T-cell (primary cell): ENCODE measurements at places on chromosomes 16 and 17. TPM values are rescaled to one million over a fixed set of nuclear protein-coding genes. Genes with fewer than 3 reads are reported as not detected.

- H3K4me1 ChIP-seq = peaks cover 22% of the 10 kb centered on the region
- DNase-seq = no peak
- no peaks in the 10 kb centered on the region for H3K36me3 ChIP-seq
- no peak within 1 kb of the TSS for H3K27ac ChIP-seq
- H3K4me3 ChIP-seq = peak within 1 kb of the TSS; percentile 25
Measured at GRCh38 chr16:68644715-68645493, at the start of gene CDH3. CDH3 (plus strand) TSS chr16:68645310; CDS start chr16:68645380, 70 bp downstream.

The PRSS8 gene
- total RNA-seq = 0.55 TPM

- H3K36me3 ChIP-seq = no peaks in the 10 kb centered on the region
- no peak within 1 kb of the TSS for H3K4me3 ChIP-seq
- no peak for DNase-seq
- peaks cover 15% of the 10 kb centered on the region for H3K27me3 ChIP-seq
- no peaks in the 10 kb centered on the region for H3K4me1 ChIP-seq
- H3K27ac ChIP-seq = no peak within 1 kb of the TSS
Measured at GRCh38 chr16:70646260-70647241, at the start of gene IL34. IL34 (plus strand) TSS chr16:70646559; CDS start chr16:70646948, 389 bp downstream.

GRCh38 chr17:36600465-36600864, 918 bp upstream of the MRM1 start:
- no peak for DNase-seq
- H3K27ac ChIP-seq = peak overlapping the region; percentile 77
- no peaks in the 10 kb centered on the region for H3K36me3 ChIP-seq

The VEZF1 gene
- 43.1 TPM for total RNA-seq

The KRTAP4-3 gene
- not detected for total RNA-seq
